ENCODE measurements at places on chromosomes 1 and 21.

GRCh38 chr1:206068314-206068713, 15.3 kb downstream of the RHEX start:
- no peak for DNase-seq

DNA sequence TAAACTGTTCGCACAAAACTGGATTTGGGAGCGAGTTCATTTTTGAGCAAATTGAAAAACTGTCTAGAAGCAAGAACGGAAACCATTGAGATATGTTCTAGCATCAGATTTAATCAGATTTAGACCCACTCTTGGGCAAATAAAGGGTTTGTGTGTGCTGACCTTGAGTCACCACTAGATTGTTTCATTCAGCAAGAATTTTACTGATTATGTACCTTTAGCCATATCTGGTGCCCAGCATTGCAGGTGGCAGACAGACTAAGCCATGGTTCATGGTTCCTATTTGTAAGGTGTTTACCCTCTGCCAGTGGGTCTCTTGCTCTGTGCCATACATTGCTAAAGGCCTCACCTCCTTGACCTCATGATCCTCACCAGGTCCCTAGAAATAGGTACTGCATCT, 1.4 kb downstream of the NUDC start:
- no peak for DNase-seq

GRCh38 chr21:38898422-38899096, 92.8 kb downstream of the ETS2 start:
- no peak for DNase-seq

DNA sequence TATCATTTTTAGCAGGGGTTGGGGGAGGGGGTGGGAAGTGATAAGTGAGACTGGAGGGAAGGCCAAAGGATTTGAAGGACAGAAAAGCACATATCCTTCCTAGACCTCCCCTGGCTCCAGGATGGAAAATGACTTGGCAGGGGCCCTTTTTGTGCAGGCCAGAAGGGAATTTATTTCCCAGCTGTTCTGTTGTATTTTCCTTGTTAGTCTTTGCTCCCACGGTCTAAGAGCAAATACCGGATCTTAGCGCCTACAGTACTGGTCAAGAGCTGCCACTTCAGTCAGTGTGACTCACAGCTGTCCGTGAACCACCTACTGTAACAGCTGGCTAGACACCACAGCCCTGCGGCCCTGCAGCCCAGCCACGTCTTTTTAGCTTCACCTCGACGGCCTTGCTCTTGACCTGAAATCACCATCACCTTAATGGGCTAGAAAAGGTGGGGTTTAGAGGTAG, 51.0 kb upstream of the ERRFI1 start:
- no peak for DNase-seq

DNA sequence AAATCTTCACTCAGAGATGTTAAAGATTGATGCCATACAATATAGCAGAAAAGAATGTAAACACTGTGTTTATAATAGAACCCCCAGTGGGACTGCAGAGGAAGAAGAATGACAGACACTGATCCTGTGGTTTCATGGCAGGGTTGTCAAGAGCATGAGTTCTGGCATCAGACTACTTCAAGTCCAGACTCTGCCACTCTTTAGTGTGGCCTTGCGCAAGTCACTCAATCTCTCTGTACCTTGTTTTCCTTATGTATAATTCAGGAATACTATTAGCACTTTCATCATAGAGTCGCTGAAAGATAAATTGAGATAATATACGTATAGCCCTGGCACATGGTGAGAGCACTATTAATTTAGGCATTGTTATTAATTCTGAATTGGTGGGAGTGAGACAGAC, 38.5 kb upstream of the BCL9 start:
- no peak for DNase-seq

DNA sequence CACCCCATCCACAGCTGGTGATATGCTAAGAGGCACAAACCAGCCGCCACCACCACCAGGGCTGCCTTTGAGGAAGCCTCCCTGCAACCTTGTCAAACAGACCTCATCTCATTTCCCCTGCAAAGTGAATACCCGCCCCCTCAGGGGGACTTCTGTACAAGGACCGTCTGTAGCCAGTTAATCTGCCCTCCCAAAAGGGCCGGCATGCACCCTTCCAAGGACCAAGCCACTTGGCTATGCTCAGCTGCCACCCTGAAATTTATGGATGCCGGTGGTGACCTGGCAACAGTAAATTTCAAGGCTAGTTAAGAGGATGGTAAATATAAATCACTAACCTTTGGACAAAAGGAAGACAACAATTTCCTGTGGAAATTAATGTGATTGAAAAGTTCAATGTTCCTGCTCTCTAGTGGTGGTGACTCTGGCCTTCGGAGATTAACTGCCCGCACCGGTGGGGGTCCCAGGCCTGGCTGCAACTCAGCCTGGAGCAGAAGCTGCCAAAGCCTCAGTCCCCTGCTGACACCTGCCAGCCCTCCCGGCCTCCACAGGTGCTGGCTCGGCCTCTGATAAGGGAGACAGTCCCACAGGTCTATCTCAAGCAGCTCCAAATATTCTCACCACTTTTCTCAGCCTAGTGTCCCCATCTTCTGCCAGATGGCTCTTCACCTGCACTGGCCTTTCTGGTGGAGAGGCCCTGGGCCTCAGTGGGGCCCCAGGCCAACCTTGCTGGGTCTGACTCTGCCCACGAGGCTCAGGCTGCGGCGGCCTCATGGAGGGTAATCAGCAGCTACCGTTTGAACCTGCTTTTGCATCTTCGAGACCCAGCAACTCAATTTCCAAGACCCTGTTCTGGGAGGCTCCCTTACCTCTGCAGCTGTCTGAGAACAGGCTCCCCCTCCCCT, 12.2 kb downstream of the TMEM53 start:
- DNase-seq, result no peak

GRCh38 chr21:43340491-43341377, 86.2 kb downstream of the SIK1 start:
- DNase-seq, result no peak

- no peak for DNase-seq
Observed at GRCh38 chr1:1853593-1854257, 37.2 kb downstream of the GNB1 start.

- no peak for DNase-seq
Observed at GRCh38 chr1:206135248-206135647, 18.1 kb upstream of the AVPR1B start.

- no peak for DNase-seq
Observed at GRCh38 chr1:26556111-26556510, 26.6 kb downstream of the RPS6KA1 start.

DNA sequence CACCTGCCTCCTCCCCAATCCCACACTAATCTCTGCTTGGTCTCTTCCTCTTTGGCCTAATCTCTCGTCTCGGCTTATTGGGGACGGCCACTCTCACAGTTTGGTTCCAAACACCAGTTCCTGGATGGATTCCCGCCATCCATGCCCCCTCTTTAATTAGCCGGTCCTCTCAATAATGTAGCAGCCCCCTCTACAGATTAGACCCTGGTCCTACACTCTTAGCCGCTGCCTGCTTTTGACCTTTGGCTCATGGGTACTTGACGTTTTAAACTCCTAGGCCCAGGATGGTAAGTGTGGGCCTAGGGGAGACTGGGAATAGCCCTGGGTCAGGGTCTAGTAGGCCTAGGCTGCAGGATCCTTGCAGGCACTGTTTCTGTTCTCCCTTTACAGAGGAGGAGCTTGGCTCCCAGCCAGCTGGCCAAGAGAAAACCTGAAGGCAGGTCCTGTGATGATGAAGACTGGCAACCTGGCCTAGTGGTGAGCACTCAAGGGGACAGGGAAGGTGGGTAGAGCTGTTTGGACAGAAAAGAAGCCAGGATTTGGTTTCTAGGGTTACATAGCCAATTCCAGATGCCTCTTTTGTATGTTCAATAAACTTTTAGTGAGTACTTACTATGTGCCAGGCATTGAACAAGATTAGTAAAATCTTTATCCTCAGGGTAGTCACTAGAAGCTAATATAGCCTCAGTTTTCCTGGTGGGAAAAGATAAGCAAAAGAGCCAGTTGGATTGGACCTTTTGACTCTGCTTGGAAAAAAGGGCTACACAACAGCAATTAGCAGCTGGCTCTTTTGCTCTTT, 758 bp downstream of the RAD54L start:
- peak; percentile 31 for DNase-seq

- DNase-seq, result no peak
Observed at GRCh38 chr1:46481961-46482360, 7.7 kb upstream of the DMBX1 start.

GRCh38 chr1:184244962-184245361, 141.9 kb upstream of the C1orf21 start:
- no peak for DNase-seq

- DNase-seq, result no peak
Observed at GRCh38 chr1:101520302-101520701, 283.5 kb downstream of the S1PR1 start.

DNA sequence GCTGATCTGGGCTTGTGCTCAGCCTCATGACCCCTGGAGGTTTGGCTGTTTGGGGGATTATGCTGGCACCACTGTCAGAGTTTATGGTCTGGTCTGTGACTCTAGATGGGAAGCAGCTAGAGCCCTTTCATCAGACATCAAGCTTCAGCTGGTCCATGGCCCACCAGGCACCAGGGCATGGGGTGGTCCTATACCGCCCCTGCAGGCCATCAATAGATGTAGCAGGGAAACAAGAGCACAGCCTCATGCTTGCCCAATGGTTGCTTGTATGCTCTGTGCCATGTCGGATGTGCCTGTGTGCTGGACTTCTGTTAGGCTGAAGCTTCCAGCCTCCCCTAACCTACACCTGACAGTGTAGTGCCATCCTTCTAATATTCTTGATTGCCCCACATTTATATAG, 71.1 kb upstream of the CD34 start:
- no peak for DNase-seq

GRCh38 chr1:200376528-200376927, 33.3 kb downstream of the ZNF281 start:
- no peak for DNase-seq

GRCh38 chr1:19411612-19412011, 73.7 kb downstream of the CAPZB start:
- no peak for DNase-seq

GRCh38 chr1:34627465-34628240, 127.2 kb upstream of the GJB5 start:
- DNase-seq, result no peak

DNA sequence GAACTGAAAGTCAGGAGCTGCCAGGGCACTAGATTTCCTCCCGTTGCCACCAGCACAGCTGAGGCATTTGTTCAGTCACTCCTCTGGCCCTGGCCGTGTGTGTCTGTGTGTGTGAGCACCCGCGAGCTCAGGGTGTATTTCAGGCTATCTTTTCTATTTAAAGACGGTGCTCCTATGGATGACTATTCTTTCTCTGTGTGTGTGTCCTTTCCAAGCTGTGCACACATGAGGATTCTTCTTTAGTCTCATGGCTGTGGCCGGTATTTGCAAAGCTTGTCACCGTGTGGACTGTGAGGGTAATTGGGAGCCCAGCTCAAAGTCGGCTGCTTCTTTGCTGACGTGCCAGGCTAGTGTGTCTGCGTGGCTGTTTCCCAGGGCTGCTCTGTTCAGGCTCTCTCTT, 3.0 kb upstream of the KCND3 start:
- DNase-seq, result no peak

DNA sequence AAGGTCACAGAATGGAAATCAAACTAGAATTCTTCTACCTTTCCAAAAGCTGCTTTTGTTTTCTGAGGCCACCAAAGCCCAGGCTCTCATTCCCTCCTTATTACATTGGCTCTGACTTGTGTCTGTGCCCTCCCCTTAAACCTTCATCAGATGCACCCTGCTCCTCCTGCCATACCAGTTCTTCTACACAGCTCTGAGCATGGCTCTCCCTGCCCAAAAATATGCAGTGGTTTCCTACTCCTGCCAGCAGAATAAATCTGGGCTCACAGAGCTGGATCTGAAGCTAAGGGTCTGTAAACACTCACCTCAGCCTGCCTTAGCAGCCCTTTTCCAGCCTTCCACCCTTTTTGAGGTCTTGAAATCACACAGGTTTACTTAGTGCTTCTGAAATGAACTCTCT, 55.0 kb downstream of the TTC3 start:
- DNase-seq, result no peak

DNA sequence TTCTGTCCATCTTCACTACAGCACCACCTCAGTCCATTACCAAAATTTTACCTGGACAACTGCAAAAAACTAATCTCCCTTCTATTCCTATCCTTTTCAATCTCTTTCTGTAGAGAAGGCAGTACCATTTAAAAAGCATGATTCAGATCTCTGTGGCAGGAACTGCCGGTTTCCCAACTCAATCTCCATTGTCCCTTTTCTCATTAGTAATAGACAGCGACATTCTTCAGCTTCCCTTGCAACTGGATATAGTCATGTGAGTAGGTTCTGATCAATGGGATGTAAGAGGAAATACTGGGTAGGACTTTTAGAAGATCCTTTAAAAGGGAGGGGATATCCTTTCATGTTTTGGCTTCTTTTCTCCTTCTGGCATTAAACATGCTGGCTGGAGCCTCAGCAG, 74.9 kb downstream of the ADCY10 start:
- DNase-seq, result no peak

- no peak for DNase-seq
Observed at GRCh38 chr21:17979763-17980162, 160.6 kb upstream of the C21orf91 start.

GRCh38 chr1:221356693-221357092, 385.2 kb downstream of the DUSP10 start:
- no peak for DNase-seq

DNA sequence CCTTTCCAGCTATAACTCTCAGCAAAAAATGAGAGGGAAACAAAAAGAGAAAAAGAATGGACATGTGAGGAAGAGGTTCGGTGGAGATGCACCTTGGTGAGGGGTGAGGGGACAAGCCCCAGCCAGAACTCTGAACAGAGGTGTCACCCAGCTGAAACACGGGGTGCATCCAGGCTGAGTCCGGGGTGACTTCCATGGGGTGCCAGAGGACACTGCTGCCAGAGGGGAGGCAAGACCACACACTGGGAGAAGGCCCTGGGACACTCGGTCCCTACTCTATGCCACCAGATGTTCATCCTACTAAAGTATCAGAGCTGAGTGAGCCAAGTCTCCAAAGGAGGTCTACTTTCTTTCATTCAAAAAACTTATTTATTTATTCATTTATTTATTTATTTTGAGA, 36.1 kb upstream of the PPP1R15B start:
- no peak for DNase-seq

GRCh38 chr1:165436994-165437393, 7.9 kb downstream of the RXRG start:
- no peak for DNase-seq

DNA sequence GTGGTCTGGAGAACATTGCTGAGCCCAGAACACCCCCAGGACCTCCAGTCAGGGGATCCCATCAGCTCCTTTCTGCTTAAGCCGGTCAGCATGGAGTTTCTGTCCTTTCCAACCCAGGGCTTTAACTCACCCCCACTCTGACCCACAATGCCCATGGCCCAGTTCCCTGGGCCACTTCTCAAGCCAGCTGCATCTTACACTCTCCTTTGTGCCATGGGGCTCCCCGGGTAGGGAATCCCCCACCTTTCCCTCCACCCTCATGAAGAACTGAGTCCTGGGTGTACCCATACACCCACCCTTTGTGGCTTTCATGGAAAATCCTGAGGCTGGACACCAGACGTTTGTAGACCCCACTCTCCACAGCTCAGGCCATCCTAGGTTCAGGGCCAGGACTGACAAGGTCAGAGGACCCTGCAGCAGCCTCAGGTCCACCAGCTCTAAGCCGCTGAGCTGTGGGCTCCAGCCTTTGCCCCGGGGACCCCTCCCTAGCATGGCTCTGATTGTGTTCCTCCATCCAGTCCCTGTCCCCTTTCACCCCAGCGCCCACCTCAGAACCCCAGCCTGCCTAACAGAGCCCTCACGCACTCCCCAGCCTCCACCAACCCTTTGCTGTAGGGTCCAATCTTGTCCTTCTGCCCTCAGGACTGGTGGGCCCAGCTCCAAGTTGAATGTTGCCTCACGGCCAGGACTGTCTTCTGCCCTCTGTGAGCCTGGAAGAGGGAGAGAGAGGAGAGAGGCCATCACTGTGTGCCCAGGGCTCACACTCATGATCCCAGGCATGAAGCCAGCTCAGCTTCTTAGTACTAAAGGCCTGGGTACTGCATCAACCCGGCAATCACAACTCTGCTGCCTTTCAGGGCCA, 394.8 kb downstream of the MATN1 start:
- no peak for DNase-seq
